ENCODE measurements at places on chromosomes 2 and 18.

GRCh38 chr2:239934571-239935171 lies 90.5 kb downstream of the NDUFA10 start:
- peak; percentile 90 for DNase-seq

DNA sequence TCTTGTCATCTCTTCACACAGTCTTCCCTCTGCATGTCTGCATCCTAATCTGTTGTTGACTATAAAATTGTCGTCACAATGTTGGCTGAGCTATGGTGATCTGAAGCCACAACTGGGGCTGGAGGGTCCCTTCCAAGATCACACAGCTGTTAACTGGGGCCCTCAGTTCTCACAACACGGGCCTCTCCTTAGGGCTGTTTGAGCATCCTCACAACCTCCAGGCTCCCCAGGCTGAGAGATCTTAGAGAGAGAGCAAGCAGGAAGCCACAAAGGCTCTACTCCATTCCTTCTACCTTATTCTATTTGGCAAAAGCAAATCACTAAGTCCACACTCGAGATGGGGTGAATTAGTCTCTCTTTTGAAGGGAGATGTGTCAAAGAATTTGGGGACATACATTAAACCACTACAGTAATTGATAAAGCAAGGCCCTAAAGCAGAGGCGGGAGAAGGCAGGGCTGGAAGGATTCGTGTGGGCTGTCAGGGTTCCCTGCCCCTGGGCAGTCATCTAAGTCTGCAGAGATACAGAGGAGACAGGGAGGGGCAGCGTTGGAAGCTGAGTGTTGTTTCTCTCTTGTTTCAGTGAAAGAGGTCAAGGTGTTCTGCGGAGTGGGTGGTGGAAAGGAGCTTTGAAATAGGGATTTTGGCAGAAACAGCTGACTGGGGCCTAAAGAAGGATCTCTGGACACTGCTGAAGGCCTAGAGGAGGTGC lies 15.9 kb downstream of the MYO7B start:
- no peak for DNase-seq

- DNase-seq: no peak
These were observed 172.5 kb upstream of the KLF7 start for GRCh38 chr2:207338220-207338607.

DNA sequence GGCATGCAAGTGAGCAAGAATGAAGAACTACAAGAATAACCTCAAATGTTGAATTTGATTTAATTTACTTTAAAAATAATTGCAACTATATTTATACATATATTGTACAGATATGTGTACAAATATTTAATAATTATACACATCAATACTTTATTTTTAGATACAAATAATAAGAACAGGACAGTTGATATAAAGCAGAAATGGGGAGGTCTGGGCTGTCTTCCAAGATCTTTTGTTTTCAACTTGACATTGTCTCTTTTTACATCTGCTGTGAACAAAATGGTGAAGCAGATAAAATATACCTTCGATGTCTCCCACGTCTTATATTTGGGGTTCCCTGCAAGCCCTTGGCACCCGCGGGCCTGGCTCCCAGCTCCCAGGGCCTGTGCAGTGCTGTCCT lies 231.3 kb upstream of the RBBP8 start:
- no peak for DNase-seq

- no peak for DNase-seq
These were observed 9.4 kb upstream of the CXCR4 start for GRCh38 chr2:136127356-136127755.

DNA sequence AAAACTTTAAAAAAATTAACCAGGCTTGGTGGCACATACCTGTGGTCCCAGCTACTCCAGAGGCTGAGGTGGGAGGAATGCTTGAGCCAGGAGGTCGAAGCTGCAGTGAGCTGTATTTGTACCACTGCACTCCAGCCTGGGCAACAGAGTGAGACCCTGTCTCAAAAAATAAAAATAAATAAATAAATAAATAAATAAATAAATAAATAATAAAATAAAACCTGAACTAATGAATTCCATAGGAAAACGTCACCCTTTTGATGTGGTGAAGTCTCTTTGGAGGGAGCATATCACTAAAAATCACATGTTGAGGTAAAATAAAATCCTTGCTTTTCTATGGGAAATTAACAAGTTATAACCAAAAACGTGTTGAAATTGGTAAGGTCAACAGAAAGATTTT lies 29.6 kb upstream of the ITGAV start:
- DNase-seq: no peak

GRCh38 chr2:86695053-86695691 lies 24.9 kb upstream of the RMND5A start:
- no peak for DNase-seq

- DNase-seq: no peak
These were observed 47.6 kb downstream of the ALPK2 start for GRCh38 chr18:58581265-58581664.

DNA sequence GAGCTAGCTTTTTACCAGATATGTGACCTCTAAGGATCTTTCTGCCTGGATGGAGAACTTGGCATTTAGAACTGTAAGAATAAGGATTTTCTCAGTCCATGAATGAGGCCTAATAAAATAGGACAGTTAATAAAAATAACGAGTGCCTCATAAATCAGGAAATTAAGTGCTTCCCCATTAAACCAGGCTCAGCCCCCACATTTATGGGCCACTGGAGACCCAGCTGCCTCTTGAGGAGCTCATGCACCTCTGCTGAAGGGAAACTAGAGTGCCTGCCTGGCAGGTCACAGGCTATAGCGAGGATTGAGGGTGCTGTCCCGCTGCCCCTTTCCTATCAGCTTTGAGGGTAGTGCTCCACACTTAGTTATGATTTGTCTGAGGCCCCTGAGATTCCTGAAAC lies 158.0 kb downstream of the ALK start:
- DNase-seq: no peak

DNA sequence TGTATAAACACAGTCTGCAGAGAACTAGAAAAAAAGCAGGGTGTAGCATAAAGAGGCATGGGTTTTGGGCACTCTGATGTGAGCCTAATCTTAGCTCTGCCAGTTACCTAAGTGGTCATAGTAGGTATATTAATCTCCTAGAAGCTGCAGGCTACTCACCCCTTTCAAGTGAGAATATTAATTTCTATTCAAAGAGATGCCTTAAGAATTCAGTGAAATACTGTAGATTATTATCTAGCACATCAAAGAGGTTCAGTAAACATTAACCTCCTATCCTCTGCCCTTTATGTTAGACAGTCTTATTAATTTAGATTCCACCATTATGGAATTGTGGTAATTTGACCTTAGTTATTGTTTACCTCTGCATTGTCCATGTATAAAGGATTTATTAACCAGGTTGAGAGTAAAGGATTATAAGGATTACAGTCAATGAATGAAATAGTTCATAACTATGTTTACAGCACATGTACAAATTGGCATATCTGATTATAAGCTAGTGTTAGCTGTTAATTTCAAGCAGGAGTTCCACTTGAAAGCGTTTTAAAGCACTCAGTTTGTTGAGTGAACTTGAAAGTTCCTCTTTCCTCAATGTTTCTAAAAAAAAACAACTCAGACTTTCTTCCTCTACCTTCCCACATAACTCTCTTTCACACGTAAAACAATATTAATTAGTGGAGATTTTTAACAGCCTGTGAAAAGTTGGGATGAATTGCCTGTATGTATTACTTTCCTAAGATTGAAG lies 150.6 kb upstream of the EPC2 start:
- no peak for DNase-seq

DNA sequence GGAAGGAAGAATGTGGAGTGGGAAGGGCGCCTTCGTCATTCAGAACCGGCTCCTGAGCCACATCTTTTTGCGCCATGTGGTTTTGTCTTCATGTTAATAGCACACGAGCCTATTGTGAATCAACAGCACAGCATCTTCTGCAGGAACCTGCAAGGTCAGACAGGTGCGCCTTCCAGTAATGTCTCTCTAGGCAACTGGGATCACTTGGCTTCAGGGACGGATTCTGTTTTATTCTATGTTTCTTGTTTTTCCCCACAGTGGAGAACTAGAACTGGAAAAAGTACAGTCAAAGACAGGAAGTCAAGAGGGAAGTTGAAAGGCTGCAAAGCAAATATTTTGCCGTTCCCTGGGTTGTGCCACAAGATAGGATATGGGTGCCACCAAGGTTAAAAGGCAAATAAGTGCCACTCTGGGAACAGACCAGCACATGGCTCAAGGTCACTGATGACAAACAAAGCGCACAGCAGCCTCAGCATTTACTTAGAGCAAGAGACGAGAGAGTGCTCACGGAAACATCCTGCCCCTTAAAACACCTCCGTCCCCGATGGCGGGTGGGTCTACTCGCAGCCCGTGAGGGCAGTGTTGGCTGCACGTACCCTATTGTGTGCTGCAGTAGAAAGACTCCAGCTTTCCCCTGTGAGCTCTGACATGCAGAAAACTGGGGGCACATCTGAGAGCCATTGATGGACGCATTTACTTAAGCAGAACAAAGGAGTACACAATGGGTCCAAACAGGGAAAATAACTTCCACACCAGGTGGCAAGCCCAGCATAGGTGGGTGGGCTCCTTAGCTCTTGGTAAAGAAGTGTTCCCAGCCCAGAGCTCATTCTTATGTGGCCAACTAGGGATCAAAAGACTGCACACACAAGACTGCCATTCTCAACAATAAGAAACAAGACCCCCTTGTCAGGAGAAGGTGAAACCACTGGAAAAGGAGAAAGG lies 107.2 kb upstream of the PARD3B start:
- peak; percentile 61 for DNase-seq

DNA sequence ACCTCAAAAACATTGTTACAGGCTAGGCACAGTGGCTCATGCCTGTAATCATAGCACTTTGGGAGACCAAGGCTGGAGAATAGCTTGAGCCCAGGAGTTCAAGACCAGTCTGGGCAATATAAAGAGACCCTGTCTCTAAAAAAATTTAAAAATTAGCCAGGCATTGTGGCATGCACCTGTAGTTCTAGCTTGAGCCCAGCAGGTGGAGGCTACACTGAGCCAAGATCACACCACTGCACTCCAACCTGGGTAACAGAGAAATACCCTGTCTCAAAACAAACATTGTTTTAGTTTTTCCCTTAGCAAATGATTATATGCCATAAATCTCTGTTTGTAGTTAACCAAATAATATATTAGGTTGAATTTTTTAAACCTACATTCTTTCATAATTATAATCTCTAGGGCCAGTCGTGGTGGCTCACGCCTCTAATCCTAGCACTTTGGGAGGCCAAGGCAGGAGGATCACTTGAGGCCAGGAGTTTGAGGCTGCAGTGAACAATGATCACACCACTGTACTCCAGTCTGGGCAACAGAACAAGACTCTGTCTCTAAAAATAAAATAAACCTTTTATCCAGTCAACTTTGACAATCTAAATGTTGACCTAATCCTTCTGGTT lies 13.3 kb upstream of the CYP20A1 start:
- DNase-seq: peak; percentile 42

DNA sequence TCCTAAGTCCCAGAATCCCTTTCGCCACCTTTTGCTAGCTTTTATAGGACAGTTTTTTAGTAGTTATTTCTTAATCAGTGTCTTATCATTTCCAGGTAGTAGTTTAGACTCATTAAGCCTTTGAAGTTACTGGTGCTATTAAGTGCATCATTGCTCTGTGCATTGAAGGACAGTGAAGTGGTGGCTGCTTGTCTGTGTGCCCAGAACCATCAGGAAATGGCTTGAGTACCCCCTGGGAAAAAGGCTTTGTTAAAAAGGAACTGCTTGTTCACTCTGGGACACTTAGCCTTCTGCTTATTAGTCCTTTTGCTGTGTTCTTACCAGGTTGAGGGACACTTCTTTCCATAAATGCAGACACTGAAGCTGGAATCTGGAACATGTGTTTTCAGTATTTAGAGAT lies 30.0 kb downstream of the DTNA start:
- no peak for DNase-seq

DNA sequence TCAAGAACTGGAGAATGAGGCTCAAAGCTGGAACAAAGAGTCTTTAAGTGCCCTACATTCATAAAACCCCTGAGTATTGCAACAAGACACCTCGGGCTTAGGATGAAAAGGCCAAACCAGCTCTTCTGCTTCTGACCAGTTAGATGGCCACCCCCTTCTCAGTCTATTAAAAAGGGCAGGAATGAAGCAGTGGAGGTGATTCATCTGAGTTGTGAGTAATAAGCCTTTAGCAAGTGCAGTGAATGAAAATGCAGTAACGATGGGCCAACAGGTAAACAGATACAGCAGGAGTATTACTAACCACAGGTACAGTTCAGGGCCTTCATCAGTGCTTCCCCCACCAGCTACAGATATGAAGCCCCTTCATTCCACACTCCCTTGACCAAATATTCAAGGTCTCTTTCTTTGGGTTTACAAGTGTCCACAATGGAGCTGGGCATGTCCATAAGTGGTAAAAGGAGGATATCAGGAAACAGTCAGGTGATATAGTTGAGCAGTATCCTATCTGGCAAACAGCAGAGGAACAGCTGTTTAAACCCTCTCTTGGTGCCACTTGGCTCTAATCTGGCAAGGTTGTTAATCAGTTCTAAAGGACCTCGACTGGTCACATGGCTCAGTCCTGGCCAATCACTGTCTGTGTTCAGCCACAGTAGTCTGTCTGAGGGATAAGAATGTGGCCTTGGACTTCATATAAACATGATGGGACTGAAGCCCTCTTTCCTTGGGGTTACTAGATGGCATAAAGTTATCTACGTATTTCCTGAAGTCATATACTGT lies 17.8 kb downstream of the SERPINB13 start:
- DNase-seq: no peak

- no peak for DNase-seq
These were observed 7.9 kb downstream of the NEUROD1 start for GRCh38 chr2:181672255-181673008.

GRCh38 chr2:196971574-196972279 lies 45.2 kb upstream of the PGAP1 start:
- DNase-seq: peak; percentile 36

DNA sequence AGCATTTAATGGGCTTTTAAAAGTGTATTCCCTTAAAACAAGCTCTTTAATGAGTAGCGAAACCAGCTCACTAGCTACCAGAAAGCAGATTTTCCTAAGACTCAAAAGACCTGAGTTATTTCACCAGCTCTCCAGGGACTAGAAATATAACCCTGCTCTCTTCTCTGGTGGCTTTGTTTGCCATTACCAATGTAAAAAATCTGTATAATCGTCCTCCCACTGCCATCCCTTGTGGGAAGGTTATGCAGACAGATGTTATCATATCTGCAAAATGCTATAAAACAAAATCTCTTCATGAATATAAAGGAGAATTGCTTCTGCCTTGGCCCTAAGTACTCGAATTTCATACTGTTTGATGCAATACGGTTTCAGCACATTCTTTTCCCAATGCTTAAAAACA lies 335.2 kb downstream of the NUP35 start:
- DNase-seq: no peak

DNA sequence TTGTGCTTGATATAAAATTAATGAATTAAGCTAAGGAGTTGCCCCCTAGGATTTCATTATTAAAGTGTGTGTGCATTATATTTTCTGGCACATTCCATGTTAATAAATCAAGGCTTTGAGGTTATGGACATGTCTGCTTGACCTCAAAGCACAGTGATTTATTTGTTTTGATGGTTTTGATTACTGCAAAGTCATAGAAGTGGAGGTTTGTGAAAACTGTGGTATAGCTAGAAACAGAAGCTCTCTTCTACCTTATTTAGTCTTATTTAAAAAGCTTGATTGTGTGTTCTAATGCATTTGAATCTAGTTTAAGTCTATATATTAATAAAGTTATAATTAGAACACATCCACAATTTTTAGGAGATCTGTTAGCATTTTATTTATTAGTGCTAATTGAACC lies 32.2 kb downstream of the DOK6 start:
- no peak for DNase-seq
